ENCODE measurements at places on chromosomes 4 and X.

- DNase-seq: no peak
Measured at GRCh38 chr4:16884673-16885460, 13.6 kb downstream of the LDB2 start.

- no peak for DNase-seq
Measured at GRCh38 chr4:23401572-23401971, 488.3 kb downstream of the PPARGC1A start.

DNA sequence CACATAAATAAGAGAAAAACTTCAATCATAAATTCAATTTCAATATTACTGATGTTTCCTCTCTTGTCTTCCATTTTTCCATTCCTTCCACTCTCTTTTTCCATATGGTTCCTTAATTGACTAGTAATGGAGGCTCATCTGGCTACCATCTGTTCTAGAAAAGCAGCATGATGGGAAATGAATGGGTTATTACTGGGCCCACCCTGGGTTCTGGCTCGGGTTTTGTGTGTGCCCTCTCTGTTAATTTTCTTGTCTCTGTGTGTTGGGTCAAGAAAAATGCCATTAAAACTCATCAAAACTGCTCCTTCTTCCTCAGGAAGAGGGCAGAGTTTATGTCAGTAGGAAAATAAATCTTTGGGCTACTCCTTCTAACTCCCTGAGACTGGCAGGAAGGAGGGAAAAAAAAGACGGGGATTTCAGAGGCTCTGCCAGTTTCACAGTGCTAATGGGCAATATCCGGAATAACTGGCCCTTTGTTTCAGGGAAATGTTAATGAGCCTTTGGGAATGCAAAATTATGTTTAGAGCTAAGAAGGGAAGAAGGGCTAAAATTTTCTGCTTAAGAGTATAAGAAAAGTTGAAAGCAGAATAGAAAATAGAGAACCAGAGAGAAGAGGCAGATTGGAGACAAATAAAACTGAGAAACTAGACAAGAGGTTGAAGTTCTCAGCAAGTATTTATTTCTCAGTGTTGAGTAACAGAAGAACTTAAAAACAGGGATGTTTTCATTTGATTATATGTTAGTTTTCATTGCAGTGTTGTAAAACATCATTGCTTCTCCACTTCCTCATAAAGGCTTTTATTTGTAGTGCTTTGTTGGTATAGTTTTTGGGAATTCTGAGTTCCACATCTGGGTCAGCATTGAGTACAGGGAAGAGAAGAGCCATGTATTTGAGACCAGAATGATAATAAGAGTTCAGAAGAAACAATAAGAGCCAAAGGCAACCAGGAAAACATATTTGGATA lies 19.7 kb downstream of the GABRB1 start:
- no peak for DNase-seq

- DNase-seq: no peak
Measured at GRCh38 chrX:74506317-74507115, 85.2 kb downstream of the SLC16A2 start.

GRCh38 chr4:25235401-25235800 lies 1.6 kb downstream of the PI4K2B start:
- no peak for DNase-seq

DNA sequence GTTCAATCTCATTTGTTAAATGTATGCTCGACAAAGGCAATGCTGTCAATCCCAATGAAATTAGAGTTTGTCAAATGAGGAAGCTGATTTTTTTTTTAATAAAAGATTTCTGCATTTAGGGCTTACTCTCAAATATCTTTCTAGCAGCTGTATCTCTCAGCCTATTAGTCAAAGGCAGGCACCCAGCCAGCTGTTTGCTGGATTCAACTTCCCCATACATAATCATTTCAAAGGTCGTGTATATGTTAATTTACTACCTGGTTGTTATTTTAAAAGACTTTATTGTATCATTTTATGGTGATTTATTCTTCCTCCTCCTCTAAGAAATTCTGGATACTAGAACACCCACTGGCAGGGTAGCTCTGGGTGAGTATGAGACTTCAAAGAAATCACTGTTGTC lies 27.1 kb downstream of the RAI2 start:
- DNase-seq: no peak

GRCh38 chr4:181946902-181947301 lies 296.3 kb upstream of the TENM3 start:
- no peak for DNase-seq
